Activated naive CD4-positive, alpha-beta T cell treated with anti-CD3 and anti-CD28 coated beads, Interleukin-2, amount 50 U/mL, for 16 hours (primary cell): ENCODE measurements at places on chromosomes 5 and 9.

GRCh38 chr5:76196886-76197489 lies 113.8 kb downstream of the SV2C start:
- no peak for DNase-seq

- no peak for DNase-seq
Observed at GRCh38 chr5:176486189-176486757, 38.1 kb downstream of the FAF2 start.

DNA sequence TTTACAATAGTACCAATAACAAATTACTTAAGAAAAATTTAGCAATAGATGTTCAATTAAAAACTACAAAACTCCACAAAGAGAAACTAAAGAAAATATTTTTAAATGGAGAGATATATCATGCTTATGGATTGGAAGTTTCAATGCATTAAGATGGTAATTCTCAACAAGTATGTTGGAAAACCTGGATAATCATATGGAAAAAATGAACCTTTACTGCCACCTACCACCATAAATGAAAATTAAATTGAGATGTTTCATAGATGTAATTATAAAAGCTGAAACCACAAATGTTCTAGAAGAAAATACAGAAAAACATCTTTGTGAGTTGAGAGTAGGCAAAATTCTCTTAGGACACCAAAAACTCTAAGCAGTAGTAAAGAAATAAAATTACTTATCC lies 121.7 kb downstream of the ANKRD18B start:
- no peak for DNase-seq

DNA sequence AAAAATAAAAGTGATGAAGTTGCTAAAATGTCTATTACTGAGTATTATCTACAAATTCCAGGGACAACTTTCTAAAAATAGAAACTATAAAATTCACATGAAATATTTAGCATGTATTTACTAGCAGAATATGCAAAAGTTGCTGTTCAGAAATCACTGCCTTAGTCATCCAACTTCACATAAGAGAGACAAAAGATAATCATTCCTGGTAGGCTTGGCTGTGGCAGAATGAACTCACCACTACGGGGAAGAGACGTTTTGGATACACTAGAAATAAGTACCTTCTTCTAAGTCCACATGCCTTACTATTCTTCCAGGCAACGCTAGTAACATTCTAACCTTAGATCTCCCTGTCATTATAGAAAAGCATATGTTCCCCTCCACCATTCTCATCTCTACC lies 272.2 kb downstream of the BNC2 start:
- DNase-seq = no peak

DNA sequence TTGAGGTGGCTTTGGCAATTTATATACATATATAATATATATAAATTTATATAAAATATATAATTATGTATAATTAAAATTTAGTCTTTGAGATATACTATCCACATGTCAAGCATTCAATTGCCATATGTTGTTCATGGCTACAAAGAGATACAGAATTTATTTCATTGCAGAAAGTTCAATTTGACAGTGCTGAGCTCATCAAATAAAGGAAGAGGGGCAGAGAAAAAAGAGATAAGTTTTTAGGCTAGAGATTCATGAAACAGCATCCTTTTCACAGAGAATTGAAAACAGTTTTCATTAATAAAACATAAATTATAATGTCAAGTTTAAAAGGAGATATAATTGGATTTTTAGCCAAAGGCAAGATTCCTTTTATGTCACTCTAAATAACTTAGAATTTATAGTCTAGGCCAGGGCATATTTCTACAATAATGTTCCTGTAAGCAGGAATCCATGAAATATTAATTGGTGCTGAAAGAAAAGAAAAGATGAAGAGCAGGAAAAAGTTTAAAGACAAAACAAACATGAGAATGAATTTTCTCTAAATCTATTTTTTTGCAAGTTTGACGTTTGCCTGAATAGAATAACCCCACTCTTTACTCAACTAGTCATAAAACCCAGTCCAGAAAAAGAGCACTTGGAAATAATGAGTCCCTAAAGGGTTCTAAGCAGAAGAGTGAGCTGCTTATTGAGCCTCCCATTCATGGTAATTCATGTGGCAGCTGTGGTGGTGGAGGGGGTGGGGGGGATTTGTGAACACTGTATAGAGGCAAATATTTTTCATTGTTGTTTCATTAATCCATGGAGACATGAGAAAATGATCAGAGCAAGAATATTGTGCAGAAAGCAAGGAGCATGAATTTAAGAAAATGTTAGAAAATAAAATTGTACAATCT lies 1279.5 kb downstream of the CDH12 start:
- no peak for DNase-seq

- no peak for DNase-seq
Observed at GRCh38 chr5:175798626-175799025, 72.8 kb upstream of the CPLX2 start.

DNA sequence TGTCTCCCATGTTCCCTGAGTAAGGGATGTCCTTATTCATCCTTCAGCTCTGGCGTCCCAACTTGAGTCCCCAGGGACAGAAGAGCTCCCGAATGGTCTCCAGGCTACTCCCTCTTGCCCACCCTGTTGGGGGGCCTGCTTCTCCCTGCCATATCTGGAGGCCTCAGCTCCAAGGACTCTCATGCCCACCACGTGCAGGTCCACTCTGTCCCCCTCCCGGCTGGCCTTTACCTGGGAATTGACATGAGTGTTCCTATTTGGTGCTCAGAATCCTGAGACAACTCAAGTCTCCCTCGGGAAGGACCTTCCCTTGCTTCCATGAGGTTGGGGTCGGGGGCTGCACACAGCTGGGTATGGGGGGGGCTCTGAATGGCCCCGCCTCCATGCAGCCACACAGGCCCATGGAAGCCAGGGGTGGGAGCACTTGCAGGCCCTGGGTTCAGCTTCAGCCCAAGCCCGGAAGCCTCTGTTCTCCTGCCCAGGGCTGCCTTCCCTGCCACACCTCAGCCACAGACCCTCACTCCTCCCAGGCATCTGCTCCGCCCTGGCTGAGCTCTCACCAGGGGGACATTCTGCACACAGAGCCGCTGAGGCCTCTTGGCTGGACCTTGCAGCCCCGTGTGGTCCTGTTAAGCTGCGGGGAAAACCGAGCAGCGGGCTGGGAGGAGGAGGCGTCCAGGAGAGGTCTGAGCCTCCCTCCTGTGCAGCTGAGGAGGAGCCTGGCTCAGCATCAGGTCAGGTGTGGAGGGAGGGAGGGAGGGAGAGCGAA lies 121.9 kb downstream of the PHF2 start:
- no peak for DNase-seq

GRCh38 chr9:105246656-105247173 lies 2.3 kb downstream of the SLC44A1 start:
- no peak for DNase-seq

DNA sequence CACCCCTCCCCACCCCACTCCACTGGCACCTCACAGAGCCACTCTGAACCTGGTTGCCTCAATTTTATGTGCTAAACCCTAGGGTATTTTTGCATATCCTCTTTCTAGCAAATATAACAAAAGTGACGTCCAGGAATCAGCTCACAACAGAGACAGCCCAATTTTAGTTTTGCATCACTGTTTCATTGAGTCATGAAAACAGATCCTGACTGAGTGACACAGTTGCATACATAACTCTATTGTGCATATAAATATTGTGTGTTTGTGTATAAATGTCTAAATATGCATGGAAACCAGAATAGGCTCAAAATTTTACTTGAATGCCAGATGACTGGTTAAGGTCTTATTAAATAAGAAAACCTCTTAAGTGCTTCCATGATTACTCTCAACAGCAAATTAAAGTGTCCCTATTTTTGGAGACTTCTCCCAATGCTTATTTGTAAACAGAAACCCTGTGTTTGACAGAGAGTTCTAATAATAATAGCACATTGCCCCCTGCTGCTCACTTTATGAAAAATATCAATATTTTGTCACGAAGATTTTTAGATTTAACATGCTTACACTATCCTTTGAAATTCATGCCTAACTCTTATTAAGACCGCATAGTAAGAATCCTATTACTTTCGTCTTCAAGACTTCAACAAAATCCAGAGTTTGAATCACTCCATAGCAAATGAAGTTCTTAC lies 75.5 kb upstream of the PRRC1 start:
- DNase-seq = no peak

DNA sequence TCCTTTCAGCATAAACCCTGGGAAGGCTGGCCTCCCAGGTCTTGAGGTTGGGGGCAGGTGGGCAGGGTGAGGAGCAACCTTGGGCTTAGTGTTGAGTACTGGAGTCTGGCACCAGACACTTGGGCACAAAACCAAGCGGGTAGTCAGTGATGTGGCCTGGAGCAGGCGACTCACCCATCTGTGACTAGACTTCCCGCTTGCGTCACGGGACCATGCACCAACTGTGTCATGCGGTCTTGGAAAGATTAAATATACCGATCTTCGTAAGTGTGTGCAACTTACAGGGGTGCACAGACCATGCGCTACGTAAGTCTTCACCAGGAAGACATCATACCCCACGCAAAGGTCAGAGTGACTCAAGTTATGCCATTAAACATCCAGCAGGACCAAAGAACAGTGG lies 304.4 kb upstream of the IRX4 start:
- DNase-seq = no peak

- no peak for DNase-seq
Observed at GRCh38 chr9:71685394-71685793, 82.9 kb downstream of the CEMIP2 start.

- DNase-seq = no peak
Observed at GRCh38 chr5:179485845-179486575, 64.3 kb upstream of the RUFY1 start.

- DNase-seq = no peak
Observed at GRCh38 chr5:133882846-133883245, 85.6 kb downstream of the C5orf15 start.

GRCh38 chr9:123611226-123611625 lies 255.2 kb downstream of the CRB2 start:
- no peak for DNase-seq

DNA sequence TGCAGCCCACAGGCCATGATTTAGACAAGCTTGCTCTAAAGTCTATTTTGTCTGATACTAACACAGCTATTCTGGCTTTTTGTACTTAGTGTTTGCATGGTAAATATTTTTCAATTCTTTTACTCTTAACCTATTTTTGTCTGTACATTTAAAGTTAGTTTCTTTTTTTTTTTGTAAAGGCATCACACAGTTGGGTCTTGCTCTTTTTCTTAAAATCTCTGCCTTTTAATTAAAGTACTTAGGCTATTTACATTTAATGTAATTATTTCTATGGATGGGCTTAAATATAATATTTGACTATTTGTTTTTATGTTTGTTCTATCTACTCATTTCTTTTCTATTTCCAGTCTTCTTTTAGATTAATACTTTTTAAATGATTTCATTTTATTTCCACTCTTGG lies 49.7 kb upstream of the MAST4 start:
- DNase-seq = no peak

DNA sequence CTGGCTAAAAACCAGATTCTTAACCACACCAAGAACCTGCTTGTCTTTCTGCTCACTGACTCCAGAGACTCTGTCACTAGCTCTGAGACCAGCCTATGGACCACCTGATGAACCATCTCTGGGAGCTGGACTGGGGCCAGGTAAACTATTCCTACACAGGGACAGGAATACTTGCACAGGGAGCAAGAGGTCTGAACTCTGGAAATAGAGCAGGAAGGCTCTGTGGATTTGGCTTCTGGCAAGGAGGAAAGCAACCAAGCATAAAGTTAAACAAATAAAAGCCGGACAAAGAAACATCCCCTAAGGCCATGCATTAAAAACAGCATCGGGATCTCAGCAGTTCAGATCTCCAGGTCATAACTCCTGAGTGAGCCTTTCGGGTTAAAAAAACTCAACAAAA lies 5.6 kb upstream of the SPARC start:
- DNase-seq = no peak

DNA sequence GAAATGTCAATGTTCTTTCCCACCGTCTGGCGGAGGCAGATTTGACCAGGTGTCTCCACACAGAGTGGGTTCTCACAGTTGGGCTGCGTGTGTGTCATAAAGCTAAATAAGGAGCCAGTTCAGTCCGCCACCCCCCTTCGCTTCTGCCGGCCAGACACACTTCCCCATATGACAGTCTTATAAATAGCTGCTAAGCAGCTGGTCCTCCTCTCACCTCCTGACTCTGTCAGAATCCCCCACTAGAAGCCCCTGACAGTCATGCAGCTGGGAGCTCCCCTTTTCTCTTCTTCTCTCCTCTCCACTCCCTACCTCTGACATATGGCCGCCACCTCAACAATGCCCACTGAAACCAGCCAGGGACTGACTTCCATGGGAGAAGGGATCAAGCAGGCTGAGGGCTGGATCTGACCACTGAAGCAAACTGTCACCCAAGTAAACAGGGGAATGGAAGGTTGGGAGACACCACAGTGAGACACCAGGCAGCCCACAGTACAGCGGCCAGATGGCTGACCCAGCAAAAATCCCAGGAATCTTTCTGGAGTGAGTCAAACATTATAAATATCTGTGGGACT lies 141.9 kb upstream of the EFNA5 start:
- DNase-seq = no peak

- no peak for DNase-seq
Observed at GRCh38 chr5:157455057-157455456, 5.0 kb upstream of the NIPAL4 start.

- no peak for DNase-seq
Observed at GRCh38 chr5:25707093-25707492, 1062.3 kb upstream of the CDH10 start.

DNA sequence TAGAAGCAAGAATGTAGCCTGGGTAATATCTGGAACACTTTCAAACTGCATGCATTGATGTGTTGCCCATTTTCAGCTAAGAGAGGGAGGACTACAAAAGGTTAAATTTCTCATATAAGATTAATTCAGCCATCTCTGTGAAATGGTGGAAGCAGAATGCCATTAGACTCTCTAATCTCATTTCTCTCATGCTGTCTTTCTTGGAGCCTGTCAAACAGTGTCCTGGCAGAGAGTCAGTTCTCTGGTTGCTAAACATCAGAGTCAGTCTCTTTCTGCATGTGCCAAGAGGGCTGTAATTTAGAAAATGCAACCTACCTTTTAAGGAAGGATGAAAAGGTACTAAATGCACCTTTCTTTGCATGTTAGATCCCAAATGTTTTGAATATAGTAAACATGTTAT lies 910 bp upstream of the GARNL3 start:
- no peak for DNase-seq

GRCh38 chr9:127176631-127177030 lies 54.2 kb upstream of the ANGPTL2 start:
- peak; percentile 1 for DNase-seq

DNA sequence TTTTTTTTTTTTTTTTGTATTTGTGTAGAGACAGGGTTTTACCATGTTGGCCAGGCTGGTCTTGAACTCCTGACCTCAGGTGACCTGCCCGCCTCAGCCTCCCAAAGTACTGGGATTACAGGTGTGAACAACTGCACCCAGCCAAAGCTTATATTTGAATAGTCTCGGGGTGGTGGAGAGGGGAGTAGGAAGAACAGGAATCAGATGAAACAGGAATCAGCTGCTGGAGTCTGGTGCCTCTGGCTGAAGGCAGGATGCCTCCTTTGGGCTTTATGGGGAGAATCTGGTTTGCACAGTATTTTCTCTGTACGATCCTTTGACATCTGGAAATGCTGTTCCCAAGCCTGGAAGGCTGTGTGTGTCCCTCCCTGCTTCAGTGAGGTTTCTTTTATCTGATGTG lies 10.9 kb downstream of the C5orf52 start:
- no peak for DNase-seq

GRCh38 chr5:27788184-27788583 lies 749.8 kb upstream of the CDH9 start:
- DNase-seq = no peak

- DNase-seq = no peak
Observed at GRCh38 chr9:130539420-130540223, 39.8 kb upstream of the FUBP3 start.
